ENCODE measurements at places on chromosomes 11 and 22. TPM values are rescaled to one million over a fixed set of nuclear protein-coding genes. Genes with fewer than 3 reads are reported as not detected.

Gene RTCB
- total RNA-seq, result 42.8 TPM

Gene TOM1
- 166 TPM for total RNA-seq

Gene SELENOM
- total RNA-seq, result 62.2 TPM

Gene CHST1
- total RNA-seq, result not detected

Gene UNC93B1
- total RNA-seq, result 15.6 TPM

Gene OAF
- total RNA-seq, result 6.5 TPM

Gene WNT11
- 10.8 TPM for total RNA-seq

Gene TMEM132A
- not detected for total RNA-seq

Gene RAC2
- 152 TPM for total RNA-seq

Gene APOA4
- not detected for total RNA-seq

Gene MMP13
- total RNA-seq, result not detected

Gene PATE3
- not detected for total RNA-seq

Gene RIC3
- total RNA-seq, result 37.1 TPM

Gene MS4A6E
- total RNA-seq, result not detected

Gene OR51B2
- total RNA-seq, result not detected

Gene ALDH3B2
- not detected for total RNA-seq

Gene RELT
- 158 TPM for total RNA-seq

Gene SYT12
- total RNA-seq, result not detected

Measured in CD8-positive, alpha-beta T cell (primary cell).